ENCODE measurements at places on chromosomes 3 and 15.
A peak's percentile ranks its signal among the peaks of the same experiment; 100 is the strongest.

DNA sequence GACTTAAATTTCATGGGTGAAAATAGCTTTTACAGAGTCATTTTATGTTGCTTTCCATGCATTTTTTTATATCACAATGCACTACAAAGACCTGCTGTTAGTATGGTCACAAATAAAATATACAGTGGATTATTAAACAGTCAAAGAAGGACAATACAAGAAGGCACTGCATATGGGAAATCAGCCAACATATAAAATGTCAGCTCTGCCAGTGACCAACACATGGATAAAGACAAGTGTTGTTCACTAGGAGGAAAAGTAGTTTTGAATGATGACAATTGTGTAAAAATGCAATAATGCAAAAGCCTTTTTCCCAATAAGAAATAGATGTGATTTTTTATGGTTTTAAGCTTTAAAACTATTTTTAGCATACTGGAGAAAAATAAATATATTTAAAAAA, 425.3 kb upstream of the CBLB start:
- no peak for DNase-seq

DNA sequence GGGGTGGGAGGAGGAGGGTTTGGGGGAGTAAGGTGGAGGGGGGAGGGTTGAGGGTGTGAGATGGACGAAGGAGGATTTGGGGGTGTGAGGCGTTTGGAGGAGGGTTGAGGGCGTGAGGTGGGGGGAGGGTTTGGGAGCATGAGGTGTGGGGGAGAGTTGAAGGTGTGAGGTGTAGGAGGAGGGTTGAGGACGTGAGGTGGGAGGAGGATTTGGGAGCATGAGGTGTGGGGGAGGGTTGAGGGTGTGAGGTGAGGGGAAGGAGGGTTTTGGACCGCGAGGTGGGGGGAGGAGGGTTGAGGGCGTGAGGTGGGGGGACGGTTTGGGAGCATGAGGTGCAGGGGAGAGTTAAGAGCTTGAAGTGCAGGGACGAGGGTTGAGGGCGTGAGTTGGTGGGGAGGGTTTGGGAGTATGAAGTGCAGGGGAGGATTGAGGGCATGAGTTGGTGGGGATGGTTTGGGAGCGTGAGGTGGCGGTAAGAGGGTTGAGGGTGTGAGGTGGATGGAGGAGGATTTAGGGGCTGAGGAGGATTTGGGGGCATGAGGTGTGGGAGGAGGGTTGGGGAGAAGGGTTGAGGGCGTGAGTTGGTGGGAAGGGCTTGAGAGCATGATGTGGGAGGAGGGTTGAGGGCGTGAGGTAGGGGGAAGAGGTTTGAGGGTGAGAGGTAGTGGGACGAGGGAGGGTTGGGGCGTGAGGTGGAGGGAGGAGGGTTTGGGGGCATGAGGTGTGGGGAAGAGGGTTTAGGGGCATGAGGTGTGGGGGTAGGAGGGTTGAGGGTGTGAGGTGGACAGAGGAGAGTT, 1.2 kb downstream of the MLF1 start:
- DNase-seq, result no peak

DNA sequence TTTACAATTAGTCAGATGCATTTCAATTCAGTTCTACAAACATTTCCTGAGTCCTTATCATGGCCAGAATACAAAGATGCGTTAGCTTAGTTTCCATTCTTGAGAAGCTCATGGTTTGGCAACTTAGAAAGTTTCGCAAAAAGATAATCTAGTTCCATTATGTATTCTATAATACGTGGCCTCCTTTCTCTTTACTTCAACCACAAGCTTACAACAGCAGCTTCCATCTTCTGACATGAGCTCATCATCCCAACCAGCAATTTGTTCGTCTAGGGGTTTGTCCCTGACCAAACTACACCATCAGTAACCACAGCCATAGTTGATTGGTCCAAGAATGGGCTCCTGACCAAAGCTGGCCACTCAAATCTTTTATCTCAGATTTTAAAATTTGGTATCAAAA, 267.6 kb upstream of the TBC1D5 start:
- DNase-seq, result no peak

GRCh38 chr15:55005679-55006078, 191.1 kb downstream of the RSL24D1 start:
- DNase-seq, result no peak

GRCh38 chr3:189567322-189567721, 63.9 kb upstream of the TP63 start:
- no peak for DNase-seq

- DNase-seq, result no peak
These were observed 71.5 kb downstream of the CD200R1L start for GRCh38 chr3:112775011-112775742.

GRCh38 chr3:61015859-61016258, 235.4 kb downstream of the FHIT start:
- no peak for DNase-seq

DNA sequence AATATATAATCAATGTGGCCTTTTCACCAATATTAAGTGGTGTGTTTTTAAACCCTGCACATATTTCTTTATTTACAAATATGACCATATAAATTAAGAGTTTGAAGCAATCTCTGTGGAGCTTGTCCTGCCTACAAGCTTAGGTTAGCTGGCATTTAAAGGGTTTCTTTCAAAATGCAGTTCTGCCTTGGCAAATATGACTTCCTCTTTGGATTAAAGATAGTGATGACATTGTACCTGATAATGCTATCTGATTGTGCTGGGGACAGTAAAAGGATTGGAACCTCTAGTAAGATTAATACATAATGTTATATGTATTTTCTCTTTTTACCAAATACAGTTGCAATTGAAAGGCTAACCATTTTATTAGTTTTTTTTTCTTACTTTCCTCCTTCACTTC, 249.1 kb downstream of the OTOL1 start:
- no peak for DNase-seq

GRCh38 chr15:90675464-90675863, 41.7 kb upstream of the BLM start:
- DNase-seq, result no peak

DNA sequence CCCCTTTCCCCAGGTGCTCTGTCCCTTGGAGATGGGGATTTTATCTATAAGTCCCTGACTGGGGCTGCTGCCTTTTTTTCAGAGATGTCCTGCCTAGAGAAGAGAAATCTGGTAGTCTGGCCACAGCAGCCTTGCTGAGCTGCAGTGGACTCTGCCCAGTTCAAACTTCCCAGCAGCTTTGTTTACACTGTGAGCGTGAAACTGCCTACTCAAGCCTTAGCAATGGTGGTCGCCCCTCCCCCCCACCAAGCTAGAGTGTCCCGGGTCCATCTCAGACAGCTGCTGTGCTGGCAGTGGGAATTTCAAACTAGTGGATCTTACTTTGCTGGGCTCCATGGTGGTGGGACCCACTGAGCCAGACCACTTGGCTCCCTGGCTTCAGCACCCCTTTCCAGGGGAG, 38.9 kb downstream of the TMEM266 start:
- DNase-seq, result no peak

DNA sequence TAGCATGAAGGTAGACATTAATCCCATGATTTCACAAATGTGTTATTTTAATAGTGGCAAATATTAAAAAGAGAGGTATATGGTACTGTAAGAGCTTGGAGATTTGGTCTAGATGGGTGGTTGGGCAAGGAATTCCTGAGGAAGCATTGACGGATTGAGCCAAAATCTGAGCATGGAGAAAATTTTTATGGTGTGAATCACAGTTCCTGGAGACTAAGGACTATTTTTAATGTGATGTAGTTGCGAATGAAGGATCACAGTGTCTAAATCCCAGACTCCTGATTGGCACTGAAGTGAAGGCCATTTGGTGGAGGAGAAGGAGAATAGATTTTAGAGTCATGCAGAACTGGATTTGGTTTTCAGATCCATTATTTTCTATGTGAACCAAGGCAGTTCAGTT, 188.7 kb upstream of the FEZF2 start:
- no peak for DNase-seq

DNA sequence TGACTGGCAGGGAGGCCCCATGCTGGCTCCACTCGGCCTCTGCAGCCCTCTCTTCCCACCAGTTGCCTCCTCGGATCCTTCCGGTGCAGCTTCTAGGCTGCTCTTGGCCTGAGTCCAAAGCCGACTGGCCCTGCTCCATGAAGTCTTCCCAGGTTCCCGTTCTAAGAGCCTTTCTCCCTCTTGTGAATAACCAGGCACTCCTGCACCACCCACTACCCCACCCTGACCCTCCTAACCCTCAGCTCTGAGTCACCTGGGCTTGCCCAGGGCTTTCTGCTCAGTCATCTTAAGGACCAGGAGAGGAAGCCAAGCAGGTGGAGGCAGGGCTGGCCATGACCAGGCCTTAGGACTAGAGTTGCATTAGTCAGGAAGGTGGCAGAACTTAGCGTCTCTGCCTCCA, 28.1 kb upstream of the CNBP start:
- DNase-seq, result peak; percentile 21

GRCh38 chr15:75215107-75216004, 13.7 kb downstream of the C15orf39 start:
- no peak for DNase-seq
